IPS DF 6.9 (cell line): ENCODE measurements at places on chromosomes 5 and 9.

DNA sequence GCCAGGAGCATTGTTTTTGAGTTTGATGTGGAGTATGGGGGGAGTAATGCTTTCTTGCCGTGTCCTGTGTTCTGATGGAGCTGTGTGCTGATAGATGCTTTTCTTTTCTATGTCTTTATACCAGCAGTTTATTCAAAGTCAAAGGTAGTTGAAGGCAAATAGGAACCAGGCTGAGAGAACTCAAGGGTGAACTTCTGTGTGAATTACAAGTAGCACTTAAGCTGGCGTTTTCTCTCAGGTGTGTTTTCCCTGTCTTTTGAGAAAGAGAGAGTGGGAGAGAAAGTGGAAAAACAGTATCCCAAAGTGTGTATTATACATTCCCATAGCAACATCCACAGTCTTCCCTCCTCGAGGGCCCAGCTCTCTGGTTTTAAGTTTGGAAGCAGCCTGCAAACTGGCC, 1.5 kb downstream of the TNFAIP8 start:
- no peak for DNase-seq
- no peaks in the 10 kb centered on the region for H3K27me3 ChIP-seq
- no peak overlapping the region for H3K4me3 ChIP-seq
- H3K36me3 ChIP-seq: no peaks in the 10 kb centered on the region
- H3K27ac ChIP-seq: no peak overlapping the region

DNA sequence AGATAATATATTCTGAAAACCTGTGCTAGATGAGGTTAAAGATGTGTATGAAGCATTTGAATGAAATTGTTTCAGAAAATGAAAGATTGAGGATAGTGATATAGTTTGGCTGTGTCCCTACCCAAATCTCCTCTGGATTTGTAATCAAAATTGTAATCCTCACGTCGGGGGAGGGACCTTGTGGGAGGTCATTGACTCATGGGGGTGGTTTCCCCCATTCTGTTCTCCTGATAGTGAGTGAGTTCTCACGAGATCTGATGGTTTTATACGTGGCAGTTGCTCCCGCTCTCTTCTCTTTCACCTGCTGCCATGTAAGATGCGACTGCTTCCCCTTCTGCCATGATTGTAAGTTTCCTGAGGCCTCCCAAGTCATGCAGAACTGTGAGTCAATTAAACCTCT, 2.0 kb upstream of the TEX48 start:
- DNase-seq: no peak
- H3K4me1 ChIP-seq: no peaks in the 10 kb centered on the region
- no peaks in the 10 kb centered on the region for H3K36me3 ChIP-seq
- no peak overlapping the region for H3K27ac ChIP-seq

GRCh38 chr5:354581-355378, 33.3 kb downstream of the AHRR start:
- H3K4me3 ChIP-seq: no peak overlapping the region
- H3K4me1 ChIP-seq: no peaks in the 10 kb centered on the region
- H3K27ac ChIP-seq: no peak overlapping the region
- no peak for DNase-seq

- no peaks in the 10 kb centered on the region for H3K27me3 ChIP-seq
- DNase-seq: no peak
- no peak overlapping the region for H3K4me3 ChIP-seq
- no peak overlapping the region for H3K27ac ChIP-seq
These were observed 67.1 kb downstream of the ADAMTS2 start for GRCh38 chr5:179278119-179278518.

- no peaks in the 10 kb centered on the region for H3K36me3 ChIP-seq
- H3K27ac ChIP-seq: no peak overlapping the region
- no peaks in the 10 kb centered on the region; the same call in 1 of the 2 replicates for H3K27me3 ChIP-seq
- no peak overlapping the region for H3K4me3 ChIP-seq
These were observed 119.0 kb downstream of the TRIM32 start for GRCh38 chr9:116806075-116806474.

DNA sequence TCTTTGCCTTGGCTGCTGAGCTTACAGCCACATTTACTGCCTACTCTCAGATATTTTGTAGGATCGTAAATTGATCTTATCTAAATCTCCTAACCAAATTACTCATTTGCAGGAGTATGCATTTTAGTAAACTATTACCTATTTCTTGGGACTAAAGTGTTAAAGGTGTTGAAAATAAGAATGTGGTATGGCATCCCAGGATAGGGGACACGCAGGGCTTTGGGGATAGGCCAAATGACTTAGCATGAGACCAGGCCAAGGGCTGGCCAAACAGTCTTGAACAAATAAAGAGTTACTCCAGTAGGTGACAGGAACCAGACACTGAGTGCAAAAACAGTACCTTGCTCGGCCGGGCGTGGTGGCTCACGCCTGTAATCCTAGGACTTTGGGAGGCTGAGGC, 25.1 kb downstream of the TBC1D2 start:
- no peaks in the 10 kb centered on the region for H3K27me3 ChIP-seq
- no peak for DNase-seq
- H3K36me3 ChIP-seq: peaks cover 5% of the 10 kb centered on the region; the same call in 1 of the 2 replicates
- no peaks in the 10 kb centered on the region for H3K4me1 ChIP-seq
- H3K4me3 ChIP-seq: no peak overlapping the region

DNA sequence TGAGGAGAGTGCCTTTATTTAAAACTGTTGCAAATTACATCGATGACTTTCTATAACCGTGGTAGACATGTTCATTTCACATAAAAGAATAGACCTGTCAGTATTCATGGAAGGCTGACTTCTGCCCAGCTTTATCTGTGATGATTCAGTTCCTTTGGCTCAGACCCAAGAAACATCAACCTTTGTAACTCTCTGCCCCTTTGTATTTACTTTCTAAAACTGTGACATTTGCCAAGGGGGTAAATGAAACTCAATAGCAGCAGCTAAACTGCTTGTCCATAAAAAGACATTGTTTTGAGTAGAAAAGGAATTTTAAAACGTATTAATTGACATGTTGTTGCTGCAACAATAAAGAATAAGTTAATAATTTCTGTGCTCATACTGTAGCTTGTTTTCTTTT, 137.8 kb upstream of the ANKH start:
- no peak overlapping the region for H3K27ac ChIP-seq
- H3K36me3 ChIP-seq: no peaks in the 10 kb centered on the region
- DNase-seq: no peak
- no peak overlapping the region for H3K4me3 ChIP-seq

GRCh38 chr9:75993434-75993833, 103.0 kb downstream of the PCSK5 start:
- no peak for DNase-seq
- H3K27ac ChIP-seq: no peak overlapping the region
- H3K27me3 ChIP-seq: no peaks in the 10 kb centered on the region
- H3K4me3 ChIP-seq: no peak overlapping the region

DNA sequence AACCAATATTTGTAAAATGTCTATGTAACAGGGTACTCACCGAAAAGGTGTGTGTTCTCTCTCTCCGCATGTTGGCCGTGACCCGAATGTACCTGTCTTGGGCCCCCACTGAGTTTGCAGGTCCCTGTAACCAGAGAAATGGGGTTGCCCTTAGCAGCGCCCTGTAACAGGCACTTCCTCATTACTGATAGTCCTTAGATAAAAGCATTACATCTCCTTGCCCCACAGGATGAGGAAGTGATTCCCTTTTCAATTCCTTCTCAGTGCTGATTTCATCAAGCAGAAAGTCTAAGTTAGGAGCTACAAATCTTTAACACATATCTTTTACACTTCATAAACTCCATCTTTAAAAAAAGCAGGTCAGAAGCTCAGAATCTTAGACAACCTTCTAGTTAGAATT, 15.2 kb upstream of the HMHB1 start:
- H3K4me1 ChIP-seq: no peaks in the 10 kb centered on the region
- H3K36me3 ChIP-seq: no peaks in the 10 kb centered on the region
- H3K4me3 ChIP-seq: no peak overlapping the region
- H3K27me3 ChIP-seq: no peaks in the 10 kb centered on the region
- H3K27ac ChIP-seq: no peak overlapping the region
- DNase-seq: no peak

DNA sequence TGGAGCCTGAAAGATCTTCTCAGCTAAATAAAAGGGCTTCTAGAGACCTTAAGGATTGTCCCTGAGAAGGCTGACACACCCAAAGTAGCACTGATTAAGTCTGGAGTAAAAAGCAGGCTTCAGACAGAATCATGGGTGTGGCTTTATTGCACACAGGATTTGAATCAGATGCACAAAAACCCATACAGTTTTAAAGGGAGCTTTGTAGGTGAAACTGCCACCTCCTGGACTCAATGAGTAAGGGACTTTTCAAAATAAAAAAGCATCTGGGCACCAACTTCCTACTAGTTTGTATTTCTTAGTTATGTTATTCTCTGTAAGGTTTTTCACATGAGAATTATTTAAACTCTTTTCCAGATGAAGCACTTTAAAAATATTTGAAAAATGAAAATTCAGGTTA, 129.4 kb downstream of the EDIL3 start:
- H3K4me1 ChIP-seq: no peaks in the 10 kb centered on the region
- H3K27me3 ChIP-seq: no peaks in the 10 kb centered on the region
- no peak overlapping the region for H3K27ac ChIP-seq
- DNase-seq: no peak

DNA sequence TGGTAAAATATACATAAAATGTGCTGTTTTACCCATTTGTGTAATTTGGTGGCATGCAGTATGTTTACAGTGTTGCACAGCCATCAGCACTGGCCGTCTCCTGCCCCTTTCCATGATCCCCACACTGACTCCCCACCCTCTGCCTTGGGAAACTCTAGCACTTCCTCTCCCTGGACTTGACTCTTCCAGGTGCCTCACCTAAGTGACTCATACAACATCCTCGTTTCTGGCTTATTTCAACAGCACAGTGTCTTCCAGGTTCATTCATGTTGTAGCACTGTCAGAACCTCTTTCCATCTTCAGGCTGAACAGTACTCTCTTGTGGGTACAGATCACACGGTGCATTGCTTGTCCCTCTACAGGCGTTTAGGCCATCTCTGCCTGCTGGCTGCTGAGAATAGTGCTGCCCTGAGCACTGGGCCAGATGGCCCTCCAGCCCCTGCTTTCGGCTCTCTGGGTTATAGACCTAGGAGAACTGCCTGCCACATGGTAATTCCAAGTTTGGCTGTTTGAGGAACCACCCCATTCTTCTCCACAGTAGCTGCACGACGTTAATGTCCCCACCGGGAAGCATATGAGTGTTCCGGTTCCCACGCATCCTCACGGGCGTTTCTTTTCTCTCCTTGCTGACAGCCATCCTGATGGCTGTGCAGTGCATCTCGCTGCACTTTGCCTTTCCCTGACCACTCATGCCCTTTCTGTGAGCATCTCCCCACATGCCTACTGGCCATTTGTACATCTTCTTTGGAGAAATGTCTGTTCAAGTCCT, 211.8 kb downstream of the FANCC start:
- H3K4me1 ChIP-seq: no peaks in the 10 kb centered on the region
- H3K27ac ChIP-seq: no peak overlapping the region
- no peaks in the 10 kb centered on the region for H3K36me3 ChIP-seq
- no peak for DNase-seq
- H3K27me3 ChIP-seq: no peaks in the 10 kb centered on the region
